ENCODE measurements at places on chromosomes 4 and X. TPM values are rescaled to one million over a fixed set of nuclear protein-coding genes. Genes with fewer than 3 reads are reported as not detected.

The WDR17 gene
- total RNA-seq, result 0.09 TPM

The MAOA gene
- total RNA-seq, result 114 TPM

The SPANXC gene
- total RNA-seq, result not detected

The UGT8 gene
- total RNA-seq, result not detected

The ATOH1 gene
- not detected for total RNA-seq

The HTR2C gene
- not detected for total RNA-seq

The PAGE1 gene
- not detected for total RNA-seq

The AGTR2 gene
- not detected for total RNA-seq

The TCEAL2 gene
- total RNA-seq, result not detected

The STOX2 gene
- 27.3 TPM for total RNA-seq

The SNX25 gene
- 61.3 TPM for total RNA-seq

The TRO gene
- 2.9 TPM for total RNA-seq

The SYNPO2 gene
- 0.11 TPM for total RNA-seq

The ERAS gene
- not detected for total RNA-seq

The GPR82 gene
- total RNA-seq, result not detected

The ITIH6 gene
- not detected for total RNA-seq

The EGF gene
- 0.33 TPM for total RNA-seq

The OGT gene
- 119 TPM for total RNA-seq

The TMPRSS11F gene
- total RNA-seq, result not detected

The SMIM10L2A gene
- total RNA-seq, result 0.95 TPM

The PABPC4L gene
- total RNA-seq, result 0.65 TPM

The MAGEA8 gene
- total RNA-seq, result not detected

The ZNF157 gene
- total RNA-seq, result not detected

The IL21 gene
- not detected for total RNA-seq

The BTK gene
- not detected for total RNA-seq

The SEL1L3 gene
- total RNA-seq, result 77.2 TPM

The RHOXF2 gene
- total RNA-seq, result not detected

The TLR6 gene
- total RNA-seq, result 0.11 TPM

The PARM1 gene
- 0.11 TPM for total RNA-seq

The MAGEB1 gene
- total RNA-seq, result not detected

The LIMCH1 gene
- total RNA-seq, result 29.8 TPM

All from dermis lymphatic vessel endothelial cell (primary cell).